ENCODE measurements at places on chromosomes 4 and X. TPM values are rescaled to one million over a fixed set of nuclear protein-coding genes. Genes with fewer than 3 reads are reported as not detected.

The CSN1S1 gene
- total RNA-seq, result not detected

The MED28 gene
- total RNA-seq, result 10.1 TPM

The LEF1 gene
- 0.28 TPM for total RNA-seq

The RBMXL3 gene
- total RNA-seq, result not detected

The CT83 gene
- not detected for total RNA-seq

The ARSJ gene
- 23.5 TPM for total RNA-seq
